SK-MEL-5 (cell line): ENCODE measurements at places on chromosomes 6 and 20.

- no peak for DNase-seq
Observed at GRCh38 chr20:17895641-17896171, 72.9 kb downstream of the SNX5 start.

DNA sequence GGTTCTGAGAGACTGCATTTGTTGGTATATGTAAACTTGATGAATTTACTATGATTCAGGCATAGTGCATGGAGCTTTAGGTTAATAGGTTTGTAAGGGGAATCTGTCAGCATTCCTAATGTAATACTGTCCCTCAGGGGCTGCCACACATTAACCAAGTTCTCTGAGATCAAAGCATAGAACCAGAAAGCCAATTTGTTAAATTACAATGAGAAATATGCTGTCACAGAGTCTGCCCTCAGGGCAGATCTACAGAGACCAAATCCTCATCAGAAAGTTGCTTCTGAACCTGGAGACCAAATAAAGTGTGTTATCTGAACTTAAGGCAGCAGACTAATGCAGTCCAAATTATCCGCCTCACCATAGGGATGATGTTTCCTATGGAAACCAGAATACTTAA, 250.8 kb upstream of the HTR1E start:
- no peak for DNase-seq

- DNase-seq, result no peak
Observed at GRCh38 chr6:39196673-39197091, 32.6 kb downstream of the KCNK5 start.

DNA sequence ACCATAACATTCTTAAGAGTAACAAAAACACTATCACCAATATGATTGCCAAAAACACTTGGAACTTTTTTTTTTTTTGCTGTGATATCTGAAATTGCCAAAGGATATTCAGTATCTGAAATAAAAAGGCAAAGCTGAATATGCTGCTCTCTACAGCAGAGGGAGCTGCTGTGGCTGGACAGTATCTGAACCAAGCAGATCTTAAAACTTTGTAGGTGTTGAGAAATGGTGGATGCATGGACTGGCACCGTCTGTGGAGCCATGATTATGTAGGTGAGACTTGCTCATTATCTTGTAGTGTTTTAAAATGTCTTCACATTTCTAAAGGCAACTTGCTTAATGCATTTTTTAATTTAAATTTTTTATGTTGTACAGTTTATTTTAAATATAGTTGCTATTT, 9.2 kb downstream of the PDCD2 start:
- peak; percentile 39 for DNase-seq

- DNase-seq, result no peak
Observed at GRCh38 chr20:53068241-53068640, 96.1 kb downstream of the TSHZ2 start.

DNA sequence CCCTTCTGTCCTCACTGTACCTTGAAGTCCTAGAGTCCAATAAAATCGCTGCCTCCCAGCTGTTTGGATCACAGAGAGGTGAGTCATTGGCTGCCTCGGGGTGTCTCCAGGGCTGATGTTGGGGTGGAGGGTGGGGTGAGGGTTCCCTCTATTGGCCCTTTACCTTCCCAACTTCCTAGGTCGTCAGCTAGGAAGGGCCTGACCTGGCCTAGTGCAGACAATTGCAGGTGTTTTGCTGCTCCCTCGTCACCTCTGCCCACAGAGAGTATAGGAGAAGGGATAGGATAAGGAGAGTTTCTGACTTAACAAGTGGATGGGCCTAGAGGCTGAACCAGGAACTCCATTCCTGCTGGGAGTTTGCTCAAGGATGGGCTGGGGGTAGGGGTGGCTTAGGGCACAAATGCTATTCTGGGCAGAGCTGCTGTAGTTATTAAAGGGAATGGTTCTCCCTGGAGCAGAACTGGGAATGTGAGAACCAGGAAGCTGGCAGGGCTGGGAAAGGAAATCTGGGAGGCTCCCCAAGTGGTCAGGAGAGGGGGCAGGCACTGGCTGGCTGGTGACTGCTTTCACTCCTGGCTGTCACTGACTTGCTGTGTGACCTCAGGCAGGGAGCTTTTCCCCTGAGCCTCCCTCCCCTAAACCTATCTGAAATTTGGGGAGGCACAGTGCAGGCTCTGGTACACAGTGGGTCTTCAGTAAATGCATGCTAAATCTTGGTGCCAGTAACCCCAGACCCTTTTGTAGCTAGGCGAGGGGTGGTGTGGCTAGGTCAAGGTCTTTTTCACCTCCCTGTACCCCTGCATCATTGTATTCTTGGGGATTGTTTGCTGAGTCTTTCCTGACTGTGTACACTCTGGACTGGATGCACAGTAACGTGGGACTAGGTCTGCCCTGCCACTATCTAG, 1.5 kb downstream of the TP53INP2 start:
- peak; percentile 41 for DNase-seq
